ENCODE measurements at places on chromosomes 1 and 21.
A peak's percentile ranks its signal among the peaks of the same experiment; 100 is the strongest.

GRCh38 chr1:15735304-15736037, 587 bp upstream of the SLC25A34 start:
- no peak for DNase-seq

DNA sequence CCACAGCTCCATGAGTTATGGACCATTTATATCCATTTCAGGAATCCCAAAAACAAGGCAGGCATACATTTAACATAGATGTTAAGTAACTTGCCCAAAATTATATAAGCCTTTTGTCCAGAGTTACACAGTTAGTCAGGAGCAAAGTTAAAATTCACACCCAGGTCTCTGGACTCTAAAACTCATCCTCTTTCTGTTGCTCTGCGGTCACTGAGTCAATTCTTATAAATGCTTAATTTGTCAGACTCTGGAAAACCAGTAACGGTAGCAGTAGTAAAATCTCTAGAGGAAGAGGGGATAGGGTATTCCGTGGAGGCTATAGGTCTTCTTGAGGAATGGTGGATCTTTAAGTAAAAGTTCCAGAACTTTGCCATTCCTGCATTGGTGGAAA, 223.6 kb upstream of the JUN start:
- DNase-seq, result no peak

DNA sequence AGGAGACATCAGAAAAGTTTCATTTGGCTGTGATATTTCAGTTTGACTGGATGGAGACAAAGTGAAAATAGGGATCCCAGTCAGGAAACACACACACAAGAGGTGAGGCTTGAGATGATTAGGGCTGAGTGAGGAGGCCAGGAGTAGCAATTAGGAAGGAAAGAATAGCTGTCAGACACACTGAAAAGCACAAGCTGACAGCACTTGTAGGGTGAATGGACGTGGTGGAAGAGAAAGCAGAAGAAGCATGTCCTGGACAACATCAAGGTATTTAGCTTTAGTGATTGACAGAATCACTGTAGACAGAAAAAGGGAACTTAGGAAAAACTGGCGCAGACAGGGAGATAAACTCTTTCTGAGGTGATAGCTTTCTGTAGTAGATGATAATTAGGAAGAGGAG, 347.7 kb downstream of the TGFB2 start:
- no peak for DNase-seq

- DNase-seq, result no peak
These were observed 246.3 kb downstream of the SIPA1L2 start for GRCh38 chr1:232383455-232384123.

- no peak for DNase-seq
These were observed 135.9 kb downstream of the FGGY start for GRCh38 chr1:59432531-59433439.

GRCh38 chr1:72567521-72567920, 285.2 kb upstream of the NEGR1 start:
- no peak for DNase-seq

GRCh38 chr1:219692981-219693380, 80.1 kb upstream of the ZC3H11B start:
- DNase-seq, result no peak

GRCh38 chr21:36708286-36709029, 9.5 kb downstream of the SIM2 start:
- no peak for DNase-seq

DNA sequence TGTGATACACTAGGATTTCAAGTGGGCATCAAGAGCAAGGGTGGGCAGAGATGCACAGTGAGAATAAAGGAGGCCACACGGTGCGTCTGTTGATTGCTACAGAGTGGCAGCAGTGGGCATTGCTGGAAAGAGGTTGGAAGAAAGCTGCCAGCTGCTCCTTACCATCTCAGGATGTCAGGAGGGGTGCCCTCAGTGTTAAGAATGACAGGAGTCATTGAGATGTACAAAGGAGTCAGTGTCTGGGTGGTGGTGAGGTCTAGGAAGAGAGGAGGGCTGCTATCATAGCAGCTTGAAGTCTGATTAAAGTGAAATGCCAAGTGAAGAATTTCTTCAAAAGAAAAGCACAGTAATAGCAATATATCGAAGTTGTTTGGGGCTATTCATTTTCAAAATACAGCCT, 992.7 kb downstream of the TTLL7 start:
- DNase-seq, result no peak

GRCh38 chr21:32281531-32281930, 2.7 kb upstream of the MIS18A start:
- no peak for DNase-seq

DNA sequence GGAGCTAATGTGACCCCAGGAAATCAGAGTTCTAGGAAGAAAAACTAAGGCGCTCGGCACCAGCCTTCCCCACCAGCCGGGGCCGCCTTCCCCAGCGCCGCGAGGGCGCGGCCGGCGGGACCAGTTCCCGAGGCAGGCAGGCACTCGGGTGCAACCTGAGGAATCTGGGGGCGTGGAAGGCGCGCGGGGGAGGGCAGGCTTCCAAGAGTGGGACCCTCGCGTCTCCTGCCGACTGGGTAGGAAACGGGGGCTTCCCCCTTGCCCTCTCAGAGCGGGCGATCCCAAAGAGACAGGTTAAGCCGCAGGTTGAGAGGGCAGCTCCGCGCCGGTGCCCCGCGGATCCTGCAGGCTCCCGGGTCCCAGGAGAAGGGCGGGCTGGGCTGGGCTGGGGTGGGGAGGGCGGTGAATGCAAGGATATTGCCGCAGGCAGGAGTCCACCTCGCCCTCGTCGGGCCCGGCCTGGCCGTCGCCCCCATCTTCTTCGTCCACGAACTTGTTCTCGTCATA, 431 bp downstream of the ARPC5 start:
- DNase-seq, result peak; percentile 40

DNA sequence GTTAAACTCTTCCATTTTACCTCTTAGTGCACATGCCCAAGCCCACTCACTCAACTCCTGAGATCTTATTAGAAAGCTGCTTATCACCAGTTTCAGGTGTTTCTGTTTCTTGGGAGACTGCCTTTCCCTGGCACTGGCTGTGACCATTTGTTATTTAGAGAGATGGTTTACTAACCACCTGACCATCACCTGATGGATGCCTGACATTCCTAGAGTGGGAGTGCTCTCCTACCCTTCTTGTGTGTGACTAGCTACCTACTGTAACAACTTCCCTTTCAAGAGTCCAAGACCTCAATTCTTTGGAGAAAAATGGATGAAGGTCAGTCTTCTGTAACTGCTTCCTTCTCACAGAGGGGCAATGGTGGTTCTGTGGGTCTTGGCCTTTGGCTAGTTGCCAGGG, 755.2 kb upstream of the ADAMTS5 start:
- DNase-seq, result no peak

- DNase-seq, result no peak
These were observed 136.3 kb downstream of the DUSP10 start for GRCh38 chr1:221605569-221605968.

DNA sequence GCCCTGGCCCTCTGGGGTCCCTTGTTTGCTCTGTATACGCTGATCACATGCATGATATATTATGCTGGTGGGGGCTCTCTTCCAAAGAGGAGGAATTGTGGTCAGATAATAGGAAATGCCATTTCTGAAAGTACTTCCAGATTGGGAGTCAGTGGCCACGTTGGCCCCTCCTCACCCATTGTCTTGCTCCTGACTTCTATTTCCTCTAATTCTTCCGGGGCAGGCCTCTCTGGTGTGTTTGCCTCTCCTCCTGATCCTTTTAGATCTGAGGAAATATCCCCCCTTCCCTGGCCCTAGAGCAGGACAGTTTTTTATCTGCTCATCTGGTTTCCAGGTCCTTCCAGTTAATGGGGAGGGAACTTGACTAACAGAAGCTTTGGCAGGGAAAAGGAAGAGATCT, 2.9 kb downstream of the VANGL2 start:
- no peak for DNase-seq

- no peak for DNase-seq
These were observed 162.1 kb downstream of the HHAT start for GRCh38 chr1:210490781-210491180.

DNA sequence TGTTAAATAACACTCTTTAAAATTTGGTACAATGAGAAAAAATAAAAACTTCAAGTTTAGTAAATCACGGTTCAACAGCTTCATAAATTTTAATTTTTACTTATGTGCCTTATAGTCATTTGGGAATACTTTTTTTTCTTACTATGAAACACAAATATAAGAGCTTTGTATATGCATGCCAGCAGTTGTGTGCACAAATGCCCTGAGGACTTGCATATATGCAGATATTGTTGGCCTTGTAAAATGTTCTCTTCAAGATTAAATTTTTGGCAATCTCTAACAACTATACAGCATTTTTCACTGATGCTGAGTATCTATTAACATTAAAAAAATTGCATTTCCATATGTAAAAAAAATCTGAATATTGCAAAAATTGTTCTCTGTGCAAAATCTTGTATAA, 458.7 kb upstream of the BRINP3 start:
- no peak for DNase-seq

GRCh38 chr1:205191622-205192021, 19.9 kb downstream of the DSTYK start:
- DNase-seq, result peak; percentile 33

DNA sequence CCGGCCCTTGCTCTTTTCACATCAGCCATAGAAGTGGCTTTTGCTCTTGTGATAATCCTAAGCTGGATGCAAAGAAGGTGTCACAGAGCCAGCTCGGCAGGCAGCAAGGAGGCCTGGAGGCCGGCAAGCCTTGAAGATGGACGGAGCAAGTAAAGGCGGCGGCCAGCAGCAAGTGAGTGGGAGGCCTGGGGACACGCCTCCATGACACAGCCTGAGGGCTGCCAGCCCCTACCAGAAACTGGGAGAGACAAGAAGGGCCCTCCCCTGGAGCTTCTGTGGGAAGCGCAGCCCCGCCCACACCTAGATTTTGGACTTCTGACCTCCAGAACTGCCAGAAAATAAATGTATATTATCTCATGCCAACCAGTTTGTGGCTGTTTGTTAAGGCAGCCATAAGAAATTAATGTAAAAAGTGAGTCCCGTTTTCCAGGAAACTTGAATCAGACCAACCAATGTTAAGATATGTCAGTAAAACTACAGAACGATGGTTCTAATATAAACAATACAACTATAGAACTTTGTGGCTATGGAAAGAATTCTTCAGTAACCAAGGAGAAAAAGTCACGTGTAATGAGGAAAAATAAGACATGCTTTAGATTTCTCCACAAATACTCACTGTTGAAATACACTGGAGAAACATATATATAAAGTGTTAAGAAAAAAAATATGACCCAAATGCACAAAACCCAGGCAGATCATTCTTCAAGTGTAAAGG, 49.9 kb downstream of the BACE2 start:
- peak; percentile 49 for DNase-seq

GRCh38 chr1:211688421-211688820, 13.0 kb upstream of the NEK2 start:
- DNase-seq, result no peak

GRCh38 chr1:107434361-107434693, 293.5 kb downstream of the NTNG1 start:
- DNase-seq, result no peak

DNA sequence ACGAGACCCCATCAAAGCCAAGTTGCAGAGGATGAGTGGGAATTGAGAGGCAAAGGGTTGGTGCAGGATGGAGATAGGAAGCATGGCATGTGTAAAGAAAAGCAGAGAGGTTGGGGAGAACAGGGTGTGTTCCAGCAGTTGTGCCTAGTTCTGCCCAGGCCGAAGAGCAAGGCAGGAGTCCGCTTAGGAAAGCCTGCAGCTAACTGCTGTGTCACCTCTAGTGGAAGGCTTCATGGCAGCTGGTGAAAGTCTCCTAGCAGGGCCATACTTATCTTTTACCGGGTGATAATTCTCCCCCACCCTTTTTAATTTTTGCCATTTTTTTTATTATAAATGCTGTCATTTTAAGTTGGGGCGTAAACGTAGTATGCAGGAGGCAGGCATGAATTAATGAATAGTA, 93.6 kb downstream of the NFIA start:
- DNase-seq, result no peak

DNA sequence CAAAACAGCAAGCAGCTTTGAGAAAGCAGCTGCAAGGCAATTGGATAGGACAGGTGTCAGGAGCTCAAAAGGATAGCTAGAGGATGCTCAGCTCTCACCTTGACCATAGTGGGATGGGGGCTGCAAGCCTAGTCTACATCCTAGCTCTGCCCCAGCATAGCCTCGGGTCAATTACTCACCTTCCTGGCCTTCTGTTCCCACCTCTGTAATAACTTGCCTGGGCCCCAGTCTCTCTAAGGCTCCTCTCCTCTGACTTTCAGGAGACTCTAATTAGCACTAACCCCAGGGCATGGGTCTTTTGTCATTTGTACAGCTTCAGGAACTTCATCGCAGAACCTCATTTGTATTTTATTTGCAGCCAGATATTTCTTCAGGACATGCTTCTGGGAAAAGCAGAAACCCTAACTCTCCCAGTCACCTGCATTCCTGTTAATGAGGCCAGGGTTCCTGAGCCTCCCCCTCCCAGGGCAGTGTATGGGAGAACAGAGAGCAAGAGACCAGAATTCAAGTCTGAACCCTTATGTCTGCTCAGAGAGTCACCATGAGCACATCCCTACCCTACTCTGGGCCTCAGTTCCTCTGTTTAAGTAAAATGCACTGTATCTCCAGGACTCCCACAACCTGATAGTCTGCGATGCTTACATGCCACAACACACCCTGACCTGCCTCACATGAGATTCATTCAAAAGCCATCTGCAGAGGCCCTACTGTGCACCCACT, 108.1 kb downstream of the MATN1 start:
- no peak for DNase-seq

DNA sequence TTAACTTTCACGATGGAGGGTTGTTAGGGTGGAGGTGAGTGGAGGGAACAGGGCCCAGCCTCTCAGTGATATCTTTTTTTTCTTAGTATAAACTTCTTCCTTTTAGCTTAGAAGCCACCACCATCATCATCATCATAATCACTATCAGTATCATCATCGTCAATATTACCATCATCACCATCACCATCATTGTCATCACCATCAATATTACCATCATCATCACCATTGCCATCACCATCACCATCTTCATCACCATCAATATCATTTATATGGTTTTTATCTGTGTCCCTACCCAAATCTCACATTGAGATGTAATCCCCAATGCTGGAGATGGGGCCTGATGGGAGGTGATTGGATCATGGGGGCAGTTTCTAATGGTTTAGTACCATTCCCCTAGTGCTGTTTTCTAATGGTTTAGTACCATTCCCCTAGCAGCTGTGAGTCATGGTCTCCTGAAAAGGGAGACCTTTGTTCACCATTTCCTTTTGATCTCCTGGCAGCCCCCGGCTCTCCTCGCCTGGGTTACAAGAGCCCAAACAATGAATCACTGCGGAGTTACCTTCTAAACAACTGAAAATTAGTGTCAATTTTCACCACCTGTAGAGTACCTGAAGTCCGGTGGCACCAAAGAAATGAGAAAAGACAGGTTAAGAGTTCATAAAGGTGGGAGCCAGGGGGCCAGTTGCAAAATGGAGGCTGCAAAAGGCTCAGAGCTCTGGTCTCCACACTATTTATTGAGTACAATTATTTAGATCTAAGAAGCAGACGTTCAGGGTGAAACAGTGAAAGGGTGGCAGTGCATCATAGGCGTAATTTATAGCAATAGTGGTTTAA, 3.1 kb upstream of the PLA2G2E start:
- DNase-seq, result no peak

GRCh38 chr21:17427157-17427556, 85.7 kb upstream of the CXADR start:
- no peak for DNase-seq

- no peak for DNase-seq
These were observed 179.5 kb upstream of the VAMP3 start for GRCh38 chr1:7591565-7591964.

GRCh38 chr1:114345930-114346479, 165.0 kb downstream of the TRIM33 start:
- peak; percentile 61 for DNase-seq

GRCh38 chr1:160863061-160863773, 530 bp upstream of the CD244 start:
- no peak for DNase-seq

Data from iPS-NIHi11 (cell line).